Activated naive CD4-positive, alpha-beta T cell treated with anti-CD3 and anti-CD28 coated beads for 36 hours (primary cell): ENCODE measurements at places on chromosomes 2 and 18.

- DNase-seq, result no peak
These were observed 185.4 kb downstream of the ZEB2 start for GRCh38 chr2:144334551-144334950.

DNA sequence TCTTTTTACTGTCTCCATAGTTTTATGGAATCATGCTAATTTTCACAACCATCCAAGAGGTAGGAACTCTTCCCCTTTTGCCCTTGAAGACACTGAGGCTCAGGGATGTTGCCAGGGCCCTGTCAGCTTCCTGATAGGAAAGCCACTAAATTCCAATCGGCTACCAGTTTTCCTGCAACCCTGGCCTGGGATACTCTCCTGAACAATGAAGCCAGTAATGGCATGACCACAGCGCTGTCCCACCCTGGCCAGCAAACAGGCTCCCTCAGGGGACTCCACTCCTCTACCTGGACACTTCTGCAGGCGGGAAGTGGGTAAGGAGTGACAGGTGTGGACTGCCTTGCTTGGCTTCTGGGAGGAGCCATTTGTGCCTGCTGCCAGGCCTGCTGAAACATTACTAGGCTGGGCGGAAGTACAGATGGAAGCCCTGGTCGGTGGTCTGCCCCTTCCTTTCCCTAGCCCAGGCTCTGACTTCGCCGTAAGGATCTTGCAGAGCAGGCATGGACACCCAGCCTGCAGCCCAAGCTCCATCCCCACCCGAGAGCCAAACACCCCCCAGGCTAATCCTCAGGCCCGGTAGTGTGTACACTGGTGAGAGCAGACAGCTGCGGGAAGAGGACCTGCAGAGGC is 78.8 kb upstream of the SMAD2 start:
- DNase-seq, result no peak

DNA sequence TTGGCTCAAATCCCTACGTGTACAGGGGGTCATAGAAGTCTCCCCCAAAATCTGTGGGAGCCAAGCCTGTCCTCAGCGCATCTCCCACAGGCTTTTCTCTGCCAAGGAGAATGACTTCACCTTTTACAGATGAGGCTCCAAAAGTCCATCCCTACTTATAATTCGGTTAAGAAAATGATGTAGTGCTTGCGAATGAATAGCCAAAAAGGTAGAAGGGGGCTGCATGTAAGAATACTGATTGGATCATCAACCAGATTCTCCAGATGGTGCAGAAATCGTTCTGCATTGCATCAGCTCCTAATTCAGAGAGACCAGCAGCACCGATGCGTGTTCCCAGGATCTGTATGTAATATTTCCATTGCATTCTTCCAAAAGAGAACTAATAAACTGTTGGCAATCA is 91.9 kb downstream of the EPHA4 start:
- no peak for DNase-seq

GRCh38 chr2:3536682-3537632 is 17.6 kb upstream of the ADI1 start:
- DNase-seq, result no peak

- DNase-seq, result no peak
These were observed 24.5 kb upstream of the MYO1B start for GRCh38 chr2:191220671-191221070.

DNA sequence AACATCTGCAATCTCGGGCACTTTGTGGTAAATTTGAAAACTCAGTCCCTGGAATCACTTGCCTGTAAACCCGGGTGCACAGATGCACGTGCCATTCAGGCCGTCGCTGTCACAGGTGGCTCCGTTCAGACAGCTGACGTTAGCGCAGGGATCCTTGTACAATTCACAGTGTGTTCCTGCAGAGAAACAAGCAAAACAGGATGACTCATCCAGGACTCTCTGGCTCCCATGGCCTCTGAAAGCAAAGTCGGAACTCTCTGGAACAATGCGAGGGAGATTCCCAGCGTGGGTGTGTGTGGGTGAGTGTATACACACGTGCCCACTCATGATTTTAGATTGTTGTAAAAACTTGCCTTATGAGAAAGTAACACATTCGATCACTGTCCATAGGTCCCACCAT is 136.1 kb upstream of the PID1 start:
- no peak for DNase-seq

GRCh38 chr2:100655936-100656534 is 93.2 kb downstream of the PDCL3 start:
- no peak for DNase-seq

- DNase-seq, result no peak
These were observed 77.8 kb upstream of the ZNF397 start for GRCh38 chr18:35163014-35163539.
